ENCODE measurements at places on chromosomes 4 and X.

DNA sequence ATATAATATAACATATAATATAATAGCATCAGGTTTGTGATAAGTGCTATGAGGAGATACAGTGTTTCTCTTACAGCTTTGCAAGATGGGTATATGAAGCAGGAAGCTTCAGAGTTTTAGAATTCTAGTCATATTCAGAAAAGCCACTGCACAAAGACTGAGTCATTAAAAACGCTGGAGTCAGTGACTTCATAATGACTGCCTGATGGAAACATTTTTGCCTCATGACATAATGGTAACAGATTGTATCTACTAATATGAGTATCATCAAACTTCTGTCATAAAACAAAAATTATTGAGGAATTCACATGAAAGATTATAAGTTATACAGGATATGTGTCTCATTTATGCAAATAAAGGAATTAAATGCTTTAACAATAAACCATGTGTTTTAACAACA is 46.8 kb downstream of the EPHA5 start:
- no peak for DNase-seq

GRCh38 chrX:11190745-11191510 is 79.8 kb downstream of the HCCS start:
- no peak for DNase-seq

DNA sequence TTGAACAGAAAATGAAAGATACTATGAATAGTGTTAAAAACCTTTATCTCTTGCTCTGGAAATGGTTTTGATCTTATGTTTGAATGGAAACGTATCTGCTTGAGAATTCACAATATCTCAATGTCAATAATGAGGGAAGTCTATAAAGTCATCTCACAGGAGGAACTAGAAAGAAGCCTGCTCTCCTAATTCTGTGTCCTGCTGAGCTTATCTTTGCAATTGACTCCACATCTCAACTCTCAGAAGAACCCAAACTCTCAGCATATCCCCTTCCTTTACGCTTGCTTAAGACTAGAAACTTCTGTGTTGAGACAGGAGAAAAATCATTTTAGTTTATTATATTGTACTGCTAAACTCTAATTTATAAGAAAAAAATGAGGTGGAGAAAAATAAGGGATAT is 8.3 kb upstream of the PF4V1 start:
- DNase-seq: peak; percentile 62

- DNase-seq: no peak
Observed at GRCh38 chrX:21816136-21816535, 23.3 kb upstream of the MBTPS2 start.

GRCh38 chr4:180942367-180942916 is 1300.8 kb upstream of the TENM3 start:
- DNase-seq: no peak

- no peak for DNase-seq
Observed at GRCh38 chrX:133633162-133633561, 217.9 kb upstream of the GPC4 start.

- DNase-seq: no peak
Observed at GRCh38 chr4:113824396-113824795, 62.9 kb upstream of the CAMK2D start.

- DNase-seq: no peak
Observed at GRCh38 chrX:46144566-46144965, 400.7 kb downstream of the ZNF674 start.

Data from OCI-M1 (cell line).